T-helper 2 cell treated with Interferon-gamma antibody and Interleukin-4, amounts not matched to agents 5 μg/mL and 100 μg/mL, for 36 hours (primary cell): ENCODE measurements at places on chromosomes 4 and X.

DNA sequence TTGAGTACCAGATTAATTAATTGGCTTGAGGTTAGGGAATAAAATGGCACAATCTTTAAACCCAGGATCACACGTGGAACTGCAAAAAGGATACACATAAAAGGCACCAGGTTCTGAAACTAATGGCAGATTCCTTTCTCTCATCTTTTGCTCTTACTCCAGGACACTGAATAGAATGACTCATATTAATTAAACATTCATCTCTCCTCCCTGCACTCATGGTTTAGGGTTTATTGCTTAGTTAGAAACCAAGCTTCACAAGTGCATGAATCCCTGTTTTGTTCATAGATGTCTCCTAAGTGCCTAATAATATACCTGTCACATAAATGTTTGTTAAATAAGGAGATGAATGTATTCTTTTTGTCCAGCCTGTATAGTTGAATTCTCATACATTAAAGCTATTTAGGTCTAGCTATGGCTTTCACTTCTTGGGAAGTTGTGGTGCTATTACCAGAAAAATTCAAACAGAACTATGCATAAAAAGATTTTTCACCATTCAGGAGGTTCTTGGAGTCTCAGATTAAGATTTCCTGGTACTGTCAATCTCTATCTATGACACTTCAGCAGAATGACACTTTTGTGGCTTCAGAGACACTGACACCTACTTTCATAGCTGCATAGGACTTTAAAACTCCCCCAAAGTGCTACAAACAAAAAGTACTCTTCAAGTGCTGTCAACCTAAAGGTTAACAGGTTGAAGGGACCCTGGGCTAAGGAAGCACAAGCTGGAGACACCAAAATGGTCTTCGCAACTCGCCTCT, 7.4 kb downstream of the CORIN start:
- H3K36me3 ChIP-seq: no peaks in the 10 kb centered on the region
- no peak overlapping the region for H3K4me3 ChIP-seq
- peaks cover 28% of the 10 kb centered on the region for H3K27me3 ChIP-seq
- peaks cover 15% of the 10 kb centered on the region for H3K4me1 ChIP-seq

DNA sequence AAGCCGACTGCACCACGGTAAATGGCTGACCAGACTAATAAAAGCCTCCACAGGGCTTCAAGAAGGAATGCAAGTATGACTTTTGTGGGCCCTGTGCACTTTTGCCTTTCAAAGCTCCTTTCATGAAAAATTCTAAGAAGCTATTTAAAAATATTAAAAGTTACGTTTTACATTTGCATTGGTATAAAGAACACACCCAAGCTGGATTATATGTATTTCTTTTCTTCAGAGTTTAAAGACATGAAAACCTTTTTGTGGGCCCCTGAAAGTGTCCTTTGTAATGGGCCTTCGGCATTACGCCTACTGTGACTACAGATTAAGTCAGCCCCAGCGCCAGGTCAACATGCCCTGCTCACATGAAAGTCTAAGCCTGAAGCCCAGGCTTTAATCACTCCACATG, 20.5 kb upstream of the ASB5 start:
- H3K36me3 ChIP-seq: no peaks in the 10 kb centered on the region
- no peak overlapping the region for H3K27ac ChIP-seq
- no peaks in the 10 kb centered on the region for H3K4me1 ChIP-seq
- no peak for DNase-seq
- no peak overlapping the region for H3K4me3 ChIP-seq
- peaks cover 6% of the 10 kb centered on the region for H3K27me3 ChIP-seq

DNA sequence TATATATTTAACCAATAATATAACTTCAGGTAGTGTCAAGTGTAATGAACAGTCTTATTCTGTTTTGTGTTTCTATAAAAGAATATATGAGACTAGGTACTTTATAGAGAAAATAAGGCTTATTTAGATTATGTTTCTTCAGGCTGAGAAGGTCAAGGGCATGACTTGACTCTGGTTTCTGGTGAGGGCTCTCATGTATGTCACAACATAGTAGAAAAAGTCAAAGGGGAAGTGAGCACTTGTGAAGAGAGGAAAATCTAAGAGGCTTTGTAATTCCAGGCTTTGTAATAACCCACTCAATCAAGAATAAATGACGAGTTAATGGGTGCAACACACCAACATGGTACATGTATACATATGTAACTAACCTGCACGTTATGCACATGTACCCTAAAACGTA, 27.6 kb downstream of the PRR32 start:
- H3K27me3 ChIP-seq: no peaks in the 10 kb centered on the region
- no peak for DNase-seq
- H3K27ac ChIP-seq: no peak overlapping the region
- no peaks in the 10 kb centered on the region for H3K36me3 ChIP-seq

DNA sequence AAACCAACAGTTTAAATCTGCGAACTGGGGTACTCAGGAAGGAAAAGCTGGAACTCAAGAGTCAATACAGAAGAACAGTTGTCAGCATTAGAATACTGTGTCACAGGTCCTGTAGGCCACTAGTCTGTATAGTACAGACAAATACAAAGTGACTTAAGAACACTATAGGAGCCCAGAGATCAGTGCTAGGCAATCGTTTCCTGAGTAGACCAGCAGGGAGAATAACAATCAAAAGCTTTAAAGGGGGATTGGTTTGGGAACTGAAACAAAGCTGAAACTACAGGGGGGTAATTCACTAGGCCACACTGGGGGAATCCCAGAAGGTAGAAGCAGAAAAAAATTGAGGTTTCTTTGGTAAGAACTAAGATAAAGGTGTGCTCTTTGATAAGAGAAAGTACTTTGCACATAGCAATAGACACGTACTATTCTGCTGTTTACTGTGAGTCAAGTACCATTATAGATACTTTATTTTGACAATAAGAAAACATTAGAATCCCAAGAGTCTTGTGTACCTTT, 339.7 kb downstream of the PCDH19 start:
- H3K27ac ChIP-seq: no peak overlapping the region
- H3K4me3 ChIP-seq: no peak overlapping the region
- H3K27me3 ChIP-seq: no peaks in the 10 kb centered on the region
- no peaks in the 10 kb centered on the region for H3K36me3 ChIP-seq

DNA sequence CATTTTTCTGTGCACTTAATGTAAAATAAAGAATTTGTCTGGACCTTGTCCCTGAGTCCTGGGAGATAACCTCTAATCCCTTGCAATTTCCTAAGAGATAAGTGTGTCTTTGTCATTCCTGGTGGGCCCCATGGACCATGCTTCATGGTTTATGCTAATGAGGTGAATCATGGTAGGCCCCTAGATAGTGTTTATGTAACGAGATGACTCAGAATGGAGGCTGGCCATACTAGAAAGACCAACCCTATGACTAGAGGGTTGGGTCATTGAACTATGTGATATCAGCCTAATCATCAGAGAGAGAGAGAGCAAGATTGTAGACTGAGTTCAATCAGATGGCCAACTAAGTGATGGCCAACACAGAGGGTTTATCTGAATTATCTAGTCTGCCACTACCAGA, 64.2 kb upstream of the NHSL2 start:
- H3K27ac ChIP-seq: no peak overlapping the region
- no peaks in the 10 kb centered on the region for H3K36me3 ChIP-seq
- DNase-seq: no peak
- no peaks in the 10 kb centered on the region for H3K4me1 ChIP-seq

DNA sequence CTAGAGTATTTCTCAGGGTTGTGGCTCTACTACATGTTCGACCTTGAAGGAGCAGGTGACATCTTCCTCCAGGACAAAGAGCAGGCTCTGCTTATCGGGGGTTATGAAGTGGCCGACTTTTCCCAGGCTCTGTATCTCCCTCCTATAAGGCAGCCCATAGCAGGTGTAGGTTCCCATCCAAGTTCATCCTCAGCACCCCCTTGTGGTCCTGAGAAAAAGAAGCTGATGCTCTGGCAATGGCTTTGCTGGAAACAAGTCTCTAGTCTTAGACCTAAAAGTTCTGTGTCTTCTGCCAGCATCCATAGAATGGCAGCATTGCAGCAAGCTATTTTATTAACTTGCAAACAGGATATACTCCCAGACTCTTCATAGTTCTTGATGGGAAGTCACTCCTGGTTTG, 836.6 kb upstream of the PRKX start:
- no peak overlapping the region for H3K4me3 ChIP-seq
- H3K27ac ChIP-seq: no peak overlapping the region
- H3K27me3 ChIP-seq: no peaks in the 10 kb centered on the region
- no peak for DNase-seq

DNA sequence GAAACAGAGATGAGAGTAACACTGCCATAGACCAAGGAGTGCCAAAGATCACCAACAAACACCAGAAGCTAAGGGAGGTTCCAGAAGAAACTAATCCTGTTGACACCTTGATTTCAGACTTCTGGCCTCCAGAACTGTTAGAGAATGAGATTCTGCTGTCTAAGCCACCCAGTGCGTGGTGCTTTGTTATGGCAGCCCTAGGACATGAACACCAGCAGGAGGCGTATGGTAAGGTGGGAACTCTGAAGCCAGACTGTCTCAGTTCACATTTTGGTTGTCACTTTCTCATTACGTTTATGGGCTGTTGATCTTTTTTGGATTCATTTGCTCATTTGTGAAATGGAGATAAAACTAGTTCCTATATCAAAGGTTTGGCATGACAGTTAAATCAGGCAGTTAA, 142.9 kb downstream of the DCHS2 start:
- no peak overlapping the region for H3K4me3 ChIP-seq
- DNase-seq: no peak
- H3K4me1 ChIP-seq: peaks cover 4% of the 10 kb centered on the region
- H3K27me3 ChIP-seq: peaks cover 8% of the 10 kb centered on the region
- no peak overlapping the region for H3K27ac ChIP-seq
